ENCODE measurements at places on chromosomes 16 and 17.

GRCh38 chr16:73021866-73022495 lies 25.9 kb downstream of the ZFHX3 start:
- peaks cover 18% of the 10 kb centered on the region for H3K4me1 ChIP-seq
- H3K36me3 ChIP-seq, result no peaks in the 10 kb centered on the region

DNA sequence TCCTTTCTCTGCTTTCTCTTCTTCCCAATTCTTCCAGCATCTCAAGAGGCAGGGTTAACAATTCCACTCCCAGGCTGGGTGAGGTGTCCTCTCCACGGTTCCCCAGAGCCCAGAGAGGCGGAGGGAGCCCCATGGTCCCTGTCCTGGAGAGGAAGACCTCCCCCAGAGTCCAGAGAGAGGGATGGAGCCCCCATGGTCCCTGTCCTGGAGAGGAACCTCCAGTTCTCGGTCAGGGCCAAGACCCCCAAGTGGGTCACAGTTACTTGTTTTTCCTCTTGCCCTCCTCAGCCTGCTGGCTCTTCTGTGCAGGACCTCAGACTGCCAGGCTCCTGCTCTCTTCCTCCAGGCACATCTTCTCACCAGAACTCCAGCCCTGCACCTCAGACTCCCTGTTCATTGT lies 135.2 kb downstream of the RPTOR start:
- DNase-seq, result no peak
- peaks cover 45% of the 10 kb centered on the region for H3K4me1 ChIP-seq
- peaks cover 11% of the 10 kb centered on the region for H3K36me3 ChIP-seq
- peak overlapping the region; percentile 63 for H3K27ac ChIP-seq
- H3K27me3 ChIP-seq, result no peaks in the 10 kb centered on the region

DNA sequence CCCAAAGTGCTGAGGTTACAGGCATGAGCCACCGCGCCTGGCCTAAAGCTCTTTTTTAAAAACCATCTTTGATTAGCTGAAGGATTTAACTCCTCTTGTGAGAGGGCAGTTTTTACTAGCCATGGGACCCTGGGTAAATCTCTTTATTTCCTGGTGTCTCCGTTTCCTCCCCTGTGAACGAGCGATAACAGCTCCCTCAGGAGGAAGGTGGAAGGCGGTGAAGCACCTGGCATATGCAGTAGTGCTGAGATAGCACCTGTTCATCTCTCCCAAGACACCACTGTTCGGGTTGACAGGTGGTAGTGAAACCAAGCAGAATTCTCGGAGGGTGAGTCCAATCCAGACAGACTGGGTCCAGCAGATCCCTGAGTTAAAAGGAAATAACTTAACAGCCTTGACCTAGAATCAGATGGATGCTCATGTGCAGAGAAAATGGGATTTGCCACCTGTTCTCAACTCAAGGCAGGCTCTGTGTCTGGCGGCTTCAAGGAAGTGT lies 86.2 kb downstream of the CRISPLD2 start:
- H3K27ac ChIP-seq, result no peak overlapping the region
- H3K36me3 ChIP-seq, result no peaks in the 10 kb centered on the region
- H3K27me3 ChIP-seq, result no peaks in the 10 kb centered on the region
- DNase-seq, result no peak
- H3K4me1 ChIP-seq, result no peaks in the 10 kb centered on the region

- no peaks in the 10 kb centered on the region for H3K4me1 ChIP-seq
- no peak overlapping the region for H3K27ac ChIP-seq
- no peak overlapping the region for H3K4me3 ChIP-seq
- no peak for DNase-seq
Measured at GRCh38 chr17:5951912-5952311, 118.3 kb upstream of the WSCD1 start.

GRCh38 chr17:45357364-45357997 lies 40.7 kb upstream of the MAP3K14 start:
- no peak overlapping the region for H3K4me3 ChIP-seq
- H3K27ac ChIP-seq, result no peak overlapping the region
- peaks cover 14% of the 10 kb centered on the region for H3K27me3 ChIP-seq
- H3K36me3 ChIP-seq, result peaks cover 20% of the 10 kb centered on the region
- H3K4me1 ChIP-seq, result peaks cover 29% of the 10 kb centered on the region

- no peak overlapping the region for H3K4me3 ChIP-seq
- H3K36me3 ChIP-seq, result peaks cover 11% of the 10 kb centered on the region
- H3K27me3 ChIP-seq, result no peaks in the 10 kb centered on the region
Measured at GRCh38 chr16:29738514-29738913, 7.3 kb downstream of the C16orf54 start.

- peaks cover 14% of the 10 kb centered on the region for H3K27me3 ChIP-seq
- H3K36me3 ChIP-seq, result no peaks in the 10 kb centered on the region
- no peak overlapping the region for H3K4me3 ChIP-seq
- no peak overlapping the region for H3K27ac ChIP-seq
Measured at GRCh38 chr16:19913340-19913645, 28.6 kb upstream of the GPRC5B start.

- DNase-seq, result peak; percentile 34
- peak overlapping the region; percentile 99 for H3K27ac ChIP-seq
- H3K4me3 ChIP-seq, result peak overlapping the region; percentile 94
- no peaks in the 10 kb centered on the region for H3K27me3 ChIP-seq
- H3K4me1 ChIP-seq, result peaks cover 16% of the 10 kb centered on the region
Measured at GRCh38 chr16:87317750-87318644, 805 bp upstream of the C16orf95 start.

- no peak overlapping the region for H3K4me3 ChIP-seq
- peak overlapping the region; percentile 73 for H3K27ac ChIP-seq
- DNase-seq, result no peak
- H3K4me1 ChIP-seq, result peaks cover 58% of the 10 kb centered on the region
- H3K36me3 ChIP-seq, result peaks cover 33% of the 10 kb centered on the region
Measured at GRCh38 chr16:17160285-17160853, 310.4 kb downstream of the XYLT1 start.

DNA sequence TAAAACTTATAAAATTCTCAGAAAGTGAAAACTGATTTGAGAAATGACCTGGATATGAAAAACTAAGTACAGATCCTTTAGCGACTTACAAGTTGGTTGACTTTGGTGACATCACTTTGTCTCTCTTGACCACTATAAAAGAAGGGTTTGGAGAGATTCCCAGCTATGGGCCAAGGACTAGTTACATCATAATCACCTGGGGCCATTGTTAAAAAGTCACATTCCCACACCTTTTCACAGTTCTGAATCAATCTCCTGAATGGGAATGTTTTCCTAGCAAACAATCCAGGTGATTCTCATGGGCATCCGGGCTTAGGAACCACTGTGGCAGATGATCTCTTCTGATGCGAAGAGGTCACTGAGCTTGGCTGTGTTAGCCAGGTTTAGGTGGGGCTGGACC lies 620 bp upstream of the VWA3A start:
- no peak overlapping the region for H3K4me3 ChIP-seq
- peaks cover 10% of the 10 kb centered on the region for H3K4me1 ChIP-seq
- H3K27me3 ChIP-seq, result peaks cover 5% of the 10 kb centered on the region
- no peak overlapping the region for H3K27ac ChIP-seq
- peaks cover 6% of the 10 kb centered on the region for H3K36me3 ChIP-seq
- no peak for DNase-seq

DNA sequence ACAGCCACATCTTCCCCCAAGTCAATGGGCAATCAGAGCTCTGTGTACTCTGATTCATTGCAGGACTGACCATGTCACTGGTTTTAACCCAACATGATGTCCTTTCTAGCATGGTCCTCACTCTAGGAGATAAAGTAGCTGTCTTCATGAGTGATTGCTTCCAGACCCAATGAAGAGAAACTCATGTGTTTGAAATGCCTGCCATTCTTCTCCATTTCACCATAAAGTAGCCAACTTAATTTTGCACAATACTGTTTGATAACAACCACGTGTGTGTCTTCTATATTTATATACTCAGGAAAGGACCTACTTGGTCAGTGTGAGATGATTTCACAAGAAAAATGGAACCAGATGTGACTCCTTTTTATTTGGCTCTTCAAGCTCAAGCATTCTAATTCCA lies 172.5 kb downstream of the AXIN2 start:
- no peak overlapping the region for H3K27ac ChIP-seq
- H3K27me3 ChIP-seq, result peaks cover 25% of the 10 kb centered on the region
- no peak for DNase-seq
- no peaks in the 10 kb centered on the region for H3K4me1 ChIP-seq

DNA sequence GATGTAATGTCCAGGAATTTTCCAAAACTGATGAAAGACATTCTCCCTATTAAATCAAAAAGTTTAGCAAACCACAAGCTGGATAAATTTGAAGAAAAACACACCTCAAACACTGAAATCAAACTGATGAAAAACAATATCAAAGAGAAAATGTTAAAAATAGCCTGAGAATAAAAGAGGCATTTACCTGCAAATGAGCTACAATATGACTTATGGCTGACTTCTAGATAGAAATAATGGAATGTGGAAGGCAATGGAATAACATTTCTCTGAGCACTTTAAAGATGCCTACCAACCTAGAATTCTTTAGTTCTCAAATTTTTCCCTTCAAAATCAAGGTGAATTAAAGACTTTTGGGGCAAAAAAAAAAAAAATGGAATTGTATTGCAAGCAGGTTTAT lies 52.4 kb upstream of the HSBP1 start:
- H3K27ac ChIP-seq, result no peak overlapping the region
- peaks cover 46% of the 10 kb centered on the region for H3K27me3 ChIP-seq
- no peak for DNase-seq
- peaks cover 9% of the 10 kb centered on the region for H3K36me3 ChIP-seq

DNA sequence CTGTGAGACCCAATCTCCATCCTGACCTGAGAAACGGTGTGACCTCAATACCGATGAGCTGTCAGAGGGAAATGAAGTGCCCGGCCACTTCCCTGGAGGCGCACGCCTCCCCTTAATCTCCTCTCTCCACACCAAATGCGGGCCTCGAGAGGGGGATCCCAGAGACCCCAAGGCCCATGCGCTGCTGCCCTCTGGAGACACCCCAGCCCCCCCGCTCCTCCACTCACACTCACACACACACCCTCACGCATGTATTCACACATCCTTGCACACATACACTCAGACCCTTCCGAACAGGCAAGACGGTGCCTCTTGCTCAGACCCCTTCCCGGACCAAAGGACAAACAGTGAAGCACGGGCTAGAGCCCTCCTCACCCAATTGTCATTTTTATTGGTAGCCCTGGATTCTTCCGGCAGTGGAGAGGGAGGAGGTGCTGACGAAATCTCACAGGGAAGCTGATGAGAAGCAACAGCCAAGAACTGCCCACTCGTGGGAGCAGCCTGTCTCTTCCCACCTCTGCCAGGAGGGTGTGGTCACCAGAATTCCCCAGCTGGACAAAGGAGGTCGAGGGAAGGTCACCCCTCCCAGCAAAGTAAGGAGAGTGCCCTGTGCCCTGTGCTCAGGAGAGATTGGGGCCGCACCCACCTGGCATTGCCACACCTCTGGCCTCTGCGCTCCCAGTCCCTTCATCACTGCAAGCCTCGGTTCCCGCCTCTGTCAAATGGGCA lies 136.0 kb upstream of the TNRC6C start:
- peaks cover 41% of the 10 kb centered on the region for H3K27me3 ChIP-seq
- H3K27ac ChIP-seq, result no peak overlapping the region
- no peaks in the 10 kb centered on the region for H3K36me3 ChIP-seq
- DNase-seq, result no peak
- no peak overlapping the region for H3K4me3 ChIP-seq

DNA sequence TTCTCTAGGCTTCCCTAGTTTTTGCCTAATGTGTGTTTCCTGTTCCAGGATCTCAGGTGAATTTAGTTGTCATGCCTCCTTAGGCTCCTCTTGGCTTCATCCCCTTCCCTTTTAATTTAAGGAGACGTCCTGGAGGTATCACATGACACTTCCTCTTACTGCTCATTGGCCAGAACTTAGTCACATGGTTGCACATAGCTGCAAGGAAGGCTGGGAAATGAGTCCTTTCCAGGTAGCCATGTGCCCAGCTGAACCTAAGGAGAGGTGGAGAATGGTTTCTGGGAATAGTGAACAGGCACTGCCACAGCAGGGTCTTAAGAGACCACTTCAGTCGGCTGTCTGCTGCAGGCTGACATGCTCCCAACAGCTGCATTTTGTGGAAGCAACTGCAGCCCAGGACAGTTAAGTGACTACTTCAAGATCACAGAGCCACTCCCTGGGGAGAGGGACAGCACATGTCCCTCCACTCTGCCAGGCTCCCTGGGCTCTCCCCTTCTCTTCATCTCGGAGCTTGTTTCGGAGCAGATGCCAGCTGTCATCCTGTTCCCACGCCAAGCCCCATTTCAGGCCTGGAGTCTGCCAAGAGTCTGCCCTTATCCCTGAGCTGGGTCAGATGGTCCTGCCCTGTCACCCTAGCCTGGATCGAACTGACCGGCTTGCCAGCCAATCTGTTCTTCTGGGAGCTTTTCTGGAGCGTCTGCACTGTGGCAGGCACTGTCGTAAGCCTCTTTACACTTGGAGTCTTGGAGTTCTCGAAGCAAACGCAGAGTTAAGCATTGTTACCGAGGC lies 81.4 kb upstream of the FOXF1 start:
- no peak overlapping the region for H3K4me3 ChIP-seq
- H3K36me3 ChIP-seq, result no peaks in the 10 kb centered on the region
- no peak for DNase-seq
- peaks cover 20% of the 10 kb centered on the region for H3K27me3 ChIP-seq
- H3K4me1 ChIP-seq, result no peaks in the 10 kb centered on the region

GRCh38 chr17:34997355-34997862 lies 17.1 kb downstream of the LIG3 start:
- H3K4me3 ChIP-seq, result no peak overlapping the region
- no peak for DNase-seq
- no peak overlapping the region for H3K27ac ChIP-seq

DNA sequence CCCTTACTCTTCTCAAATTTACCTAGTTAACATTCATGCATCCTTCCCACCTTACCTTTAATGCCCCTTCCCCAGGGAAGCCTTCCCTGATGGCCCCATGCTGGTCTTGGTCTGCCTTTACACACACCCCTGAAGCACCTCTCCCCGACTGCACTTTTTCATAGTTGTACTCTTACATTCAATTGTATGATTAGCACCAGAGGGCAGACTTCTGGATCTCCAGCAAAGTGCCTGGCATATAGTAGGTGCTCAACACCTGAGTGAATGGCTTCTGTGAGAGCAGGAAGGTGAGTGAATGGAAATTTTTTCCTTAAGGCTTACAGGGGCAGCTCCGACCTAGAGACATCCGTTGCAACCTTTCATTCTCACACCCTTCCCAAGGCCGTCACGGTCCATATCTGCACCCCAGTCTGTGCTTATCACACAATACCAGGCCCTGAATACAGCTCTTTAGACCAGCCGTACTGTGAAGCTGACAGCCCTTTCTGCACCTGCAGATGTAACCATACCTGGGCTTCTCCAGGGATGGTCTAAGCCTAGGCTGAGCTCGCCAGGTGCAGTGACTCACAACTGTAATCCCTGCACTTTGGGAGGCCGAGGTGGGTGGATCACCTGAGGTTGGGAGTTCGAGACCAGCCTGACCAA lies 4.4 kb downstream of the PGAP3 start:
- no peak for DNase-seq
- no peak overlapping the region for H3K4me3 ChIP-seq
- no peaks in the 10 kb centered on the region for H3K27me3 ChIP-seq
- H3K4me1 ChIP-seq, result peaks cover 37% of the 10 kb centered on the region

DNA sequence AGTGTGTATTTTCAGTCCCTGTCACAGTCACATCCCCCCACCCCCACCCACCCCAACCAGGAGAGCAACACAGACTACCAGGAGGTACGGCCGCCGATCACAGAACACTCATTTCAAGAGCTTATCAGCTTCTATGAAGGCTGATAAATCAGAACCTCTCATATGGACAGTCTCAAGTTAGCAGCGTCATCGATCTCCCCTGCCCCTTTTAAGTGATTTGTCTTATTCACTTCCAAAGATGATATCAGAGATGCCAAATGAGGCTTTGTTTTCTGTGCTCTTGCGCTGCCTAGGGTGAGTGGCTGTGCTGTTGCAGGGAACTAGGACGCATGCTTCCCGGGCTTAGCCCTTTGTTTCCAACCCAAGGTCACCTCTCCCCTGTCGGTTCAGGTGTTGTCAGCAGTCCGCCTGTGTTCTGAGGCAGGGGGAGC lies 26.8 kb upstream of the PMFBP1 start:
- H3K27me3 ChIP-seq, result no peaks in the 10 kb centered on the region
- peaks cover 15% of the 10 kb centered on the region for H3K4me1 ChIP-seq
- no peak overlapping the region for H3K27ac ChIP-seq
- H3K36me3 ChIP-seq, result no peaks in the 10 kb centered on the region
- DNase-seq, result no peak
